Amygdala (tissue), 56 donors: ENCODE measurements at places on chromosomes 1 and 21.

DNA sequence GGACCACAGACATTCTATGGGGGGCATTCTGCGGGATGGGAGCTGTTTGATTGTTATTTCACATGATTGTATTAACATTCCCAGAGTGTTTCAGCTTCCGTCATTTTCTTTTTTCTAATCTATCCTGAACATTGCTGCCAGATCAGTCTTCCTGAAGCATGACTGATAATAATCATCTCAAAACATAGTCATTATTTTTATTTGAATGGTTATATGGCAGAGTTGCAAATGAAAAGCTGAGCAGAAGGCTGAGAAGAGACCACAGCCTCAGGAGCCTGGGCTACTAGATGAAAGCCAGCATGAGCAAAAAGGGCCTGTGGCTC is 109.0 kb downstream of the ERG start:
- no peak for DNase-seq

DNA sequence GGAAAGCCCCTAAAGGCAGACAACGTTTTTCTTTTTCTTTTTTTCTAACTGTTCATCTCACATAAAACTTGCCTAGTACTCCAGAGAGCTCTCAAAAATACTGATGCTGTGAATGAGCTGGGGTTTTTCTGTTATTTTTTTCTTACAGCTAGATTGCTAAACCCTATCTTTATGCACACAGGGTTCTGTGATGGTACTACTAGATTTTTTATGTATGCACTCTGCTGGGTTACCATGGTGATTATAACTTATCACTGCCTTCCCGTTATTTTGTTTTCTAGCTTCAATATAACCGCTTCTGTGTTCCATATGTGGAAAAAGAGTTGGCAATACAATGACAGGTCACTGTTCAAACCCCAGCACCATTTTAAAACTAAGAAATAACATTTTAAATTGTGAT is 43.7 kb upstream of the KCNK1 start:
- DNase-seq = no peak

DNA sequence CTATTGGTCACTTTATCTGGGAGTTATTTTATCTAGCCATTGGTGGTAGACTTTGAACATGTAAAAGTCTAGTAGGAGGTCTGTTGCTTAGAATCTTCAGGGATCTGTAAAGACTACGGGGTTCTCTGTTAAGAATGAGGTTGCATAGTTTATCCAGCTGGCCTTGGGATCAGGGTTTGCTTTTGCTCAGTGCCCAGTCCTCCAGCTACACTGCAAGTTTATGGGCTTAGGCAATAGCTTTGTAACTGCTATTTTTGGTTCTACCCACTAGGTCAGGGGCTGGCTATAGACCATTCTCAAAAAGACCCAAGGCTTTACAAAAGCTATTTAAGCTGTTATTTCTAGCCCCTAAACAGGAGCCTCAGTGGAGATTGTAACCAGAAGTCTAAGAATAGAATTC is 9.8 kb downstream of the SH3GLB1 start:
- no peak for DNase-seq

GRCh38 chr1:86965012-86965826 is 50.8 kb downstream of the HS2ST1 start:
- no peak for DNase-seq

- DNase-seq = no peak
Observed at GRCh38 chr1:217562229-217562878, 68.5 kb downstream of the GPATCH2 start.

DNA sequence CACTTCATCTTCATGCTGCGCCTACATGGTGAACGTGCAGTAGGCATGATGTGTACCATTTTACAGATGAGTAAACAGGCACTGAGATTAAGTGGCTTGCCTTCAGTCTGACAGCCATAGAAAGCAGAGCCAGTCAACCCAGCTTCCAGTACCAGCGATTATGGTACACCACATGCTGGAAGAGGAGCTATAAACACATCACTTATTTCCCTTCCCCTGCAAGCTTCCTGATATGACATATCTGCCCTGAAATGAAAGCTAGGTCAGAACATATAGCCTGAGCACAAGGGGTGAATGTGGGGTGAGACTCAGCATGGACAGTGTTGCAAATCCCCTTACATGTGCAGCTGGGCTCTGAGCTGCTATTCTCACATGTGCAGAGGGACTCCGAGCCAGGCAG is 33.8 kb upstream of the IL20 start:
- DNase-seq = no peak

- no peak for DNase-seq
Observed at GRCh38 chr1:208300084-208300770, 56.0 kb upstream of the PLXNA2 start.
